Astrocyte of the spinal cord (primary cell): ENCODE measurements at places on chromosomes 16 and 17.

- DNase-seq: no peak
Measured at GRCh38 chr17:66720567-66720966, 114.3 kb upstream of the CACNG5 start.

- DNase-seq: no peak
Measured at GRCh38 chr16:6008670-6009069, 911.1 kb upstream of the EEF2KMT start.

- no peak for DNase-seq
Measured at GRCh38 chr16:88785106-88785924, at the start of gene PIEZO1. Gene PIEZO1, minus strand, starts transcription at chr16:88785220. Its CDS starts 256 bp downstream, at chr16:88784964.

DNA sequence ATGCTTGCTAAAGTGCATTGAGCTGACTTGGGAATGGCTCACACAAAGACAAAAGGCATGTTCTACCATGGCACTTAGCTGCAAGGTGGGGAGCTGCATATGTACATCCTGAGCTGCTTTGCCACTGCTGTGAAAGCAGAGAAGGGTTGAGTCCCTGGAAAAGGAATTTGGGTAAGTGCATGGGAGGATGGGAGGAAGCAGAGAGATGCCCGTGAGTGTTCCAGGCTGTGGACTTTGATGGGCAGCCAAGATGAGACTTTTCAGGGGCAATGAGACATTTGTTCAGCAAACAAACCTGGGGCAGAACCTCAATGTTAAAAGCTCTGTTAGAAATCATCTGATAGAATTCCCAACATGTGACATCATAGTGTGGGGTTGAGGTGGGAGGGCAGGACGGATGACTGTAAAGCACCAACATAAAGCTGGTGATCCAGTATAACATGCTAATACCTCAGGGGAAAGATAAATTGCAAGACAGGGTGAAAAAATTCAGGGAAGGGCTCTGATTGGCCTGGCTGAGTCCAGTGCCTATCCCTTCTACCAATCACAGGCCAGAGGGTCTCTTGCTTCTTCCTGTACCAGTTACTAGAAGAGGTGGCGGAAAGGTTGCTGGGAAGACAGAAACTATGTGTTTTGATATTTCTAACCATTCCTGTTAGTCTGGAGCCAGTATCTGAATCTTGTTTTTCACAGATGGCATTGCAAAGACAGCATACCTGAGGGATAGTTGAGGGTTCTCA, 163.2 kb downstream of the UTP18 start:
- DNase-seq: no peak

GRCh38 chr17:17931159-17931558, 41.0 kb downstream of the TOM1L2 start:
- DNase-seq: no peak

- DNase-seq: no peak
Measured at GRCh38 chr16:2702871-2703745, 16.9 kb downstream of the PRSS27 start.

- peak; percentile 30 for DNase-seq
Measured at GRCh38 chr17:30273373-30273772, 18.4 kb downstream of the BLMH start.

DNA sequence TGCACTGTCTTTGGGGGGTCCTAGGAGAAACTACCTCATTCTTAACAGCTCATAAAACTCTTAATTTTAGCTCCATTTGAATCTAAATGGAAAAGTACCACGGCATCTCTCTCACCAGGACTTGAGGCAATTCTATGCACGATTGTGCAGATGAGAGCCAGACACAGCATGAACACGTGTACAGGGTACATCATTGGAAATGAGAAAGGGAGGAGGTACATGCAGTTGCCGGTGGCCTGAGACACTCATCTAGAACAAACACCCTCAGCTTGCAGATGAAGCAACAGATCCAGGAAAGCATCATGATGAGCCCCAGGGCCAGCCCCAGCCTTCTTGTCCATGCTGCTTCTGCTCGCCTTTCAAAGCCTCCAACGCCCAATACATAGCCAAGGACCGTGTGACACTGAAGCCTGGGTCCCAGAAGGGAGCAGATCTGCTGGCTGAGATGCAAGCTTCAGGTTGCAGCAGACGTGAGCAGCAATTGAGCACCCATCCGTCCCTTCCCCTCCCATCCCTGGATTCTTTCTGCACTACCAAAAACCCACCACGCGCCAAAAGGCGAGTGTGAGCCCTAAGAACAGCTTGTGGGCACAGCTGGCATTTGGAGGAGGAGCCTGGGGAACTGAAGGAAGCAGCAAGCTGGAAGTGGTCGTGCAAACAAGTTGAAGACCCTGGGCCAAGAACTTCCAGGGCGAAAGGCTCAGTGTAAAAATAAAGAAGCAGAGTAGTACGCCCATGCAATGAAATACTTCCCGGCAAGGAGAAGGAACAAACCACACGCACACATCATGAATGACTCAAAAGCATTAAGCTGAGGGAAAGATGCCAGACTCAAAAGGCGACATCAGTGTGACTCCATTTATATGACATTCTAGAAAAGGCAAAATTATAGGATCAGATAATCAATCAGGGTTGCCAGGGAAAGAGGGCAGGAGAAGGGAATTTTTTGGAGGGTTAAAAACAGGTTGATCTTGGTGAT, 7.3 kb upstream of the RCVRN start:
- no peak for DNase-seq

DNA sequence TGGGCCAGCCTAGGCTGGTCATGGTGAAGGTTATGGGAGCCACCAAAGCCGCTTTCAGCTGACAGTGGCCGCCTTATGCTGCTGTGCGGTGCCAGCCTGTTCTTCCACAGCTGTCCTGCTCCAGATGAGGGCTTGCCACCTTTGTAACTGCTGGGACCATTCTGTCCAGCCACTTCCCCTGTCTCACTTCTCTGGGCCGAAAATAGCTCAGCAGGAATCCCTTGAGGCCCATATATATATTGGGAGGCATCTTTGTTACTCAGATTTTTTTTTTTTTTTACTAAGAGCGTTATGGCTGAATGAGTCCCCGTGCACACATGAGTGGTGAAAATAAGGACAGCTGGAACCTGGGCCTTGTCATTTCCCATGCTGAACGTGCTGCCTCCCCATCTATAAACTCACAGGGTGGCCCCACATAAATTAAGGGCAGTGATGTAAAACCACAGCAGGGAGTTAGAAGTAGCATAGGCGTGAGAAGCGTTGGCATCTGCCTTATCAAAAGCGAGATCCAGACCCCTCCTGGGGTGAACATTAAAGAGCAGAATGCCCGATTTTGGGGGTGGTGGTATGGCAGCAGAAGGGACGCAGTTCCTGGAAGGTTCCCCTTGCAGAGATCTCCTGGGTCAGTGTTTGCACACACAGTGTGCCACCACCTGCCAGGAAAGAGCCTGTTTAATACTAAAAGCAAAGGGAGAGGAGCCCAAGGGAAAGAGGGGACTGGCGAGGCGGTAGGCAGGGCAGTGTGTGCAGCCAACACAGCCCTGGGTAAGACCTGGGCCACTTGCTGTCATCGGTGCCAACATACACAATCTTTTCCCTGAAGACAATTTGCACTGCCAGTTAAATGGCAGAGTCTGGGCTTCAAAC, 57.8 kb downstream of the USP43 start:
- DNase-seq: no peak

DNA sequence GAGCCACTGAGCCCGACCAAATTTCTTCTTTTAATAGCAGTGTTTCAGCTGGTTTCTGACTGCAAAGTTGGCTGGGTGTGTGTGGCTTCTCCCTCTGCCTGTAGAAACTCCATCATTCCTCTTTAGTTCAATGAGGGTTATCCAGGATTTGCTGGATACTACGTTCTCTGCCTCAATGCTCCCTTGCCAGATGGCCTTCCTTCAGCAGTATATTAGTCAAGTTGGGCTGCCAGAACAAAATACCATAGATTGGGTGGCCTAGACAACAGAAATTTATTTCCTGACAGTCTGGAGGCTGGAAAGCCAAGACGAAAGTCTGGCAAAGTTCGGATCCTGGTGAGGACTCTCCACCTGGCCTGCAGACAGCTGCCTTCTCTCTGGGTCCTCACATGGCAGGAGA, 103.7 kb downstream of the NOG start:
- no peak for DNase-seq

DNA sequence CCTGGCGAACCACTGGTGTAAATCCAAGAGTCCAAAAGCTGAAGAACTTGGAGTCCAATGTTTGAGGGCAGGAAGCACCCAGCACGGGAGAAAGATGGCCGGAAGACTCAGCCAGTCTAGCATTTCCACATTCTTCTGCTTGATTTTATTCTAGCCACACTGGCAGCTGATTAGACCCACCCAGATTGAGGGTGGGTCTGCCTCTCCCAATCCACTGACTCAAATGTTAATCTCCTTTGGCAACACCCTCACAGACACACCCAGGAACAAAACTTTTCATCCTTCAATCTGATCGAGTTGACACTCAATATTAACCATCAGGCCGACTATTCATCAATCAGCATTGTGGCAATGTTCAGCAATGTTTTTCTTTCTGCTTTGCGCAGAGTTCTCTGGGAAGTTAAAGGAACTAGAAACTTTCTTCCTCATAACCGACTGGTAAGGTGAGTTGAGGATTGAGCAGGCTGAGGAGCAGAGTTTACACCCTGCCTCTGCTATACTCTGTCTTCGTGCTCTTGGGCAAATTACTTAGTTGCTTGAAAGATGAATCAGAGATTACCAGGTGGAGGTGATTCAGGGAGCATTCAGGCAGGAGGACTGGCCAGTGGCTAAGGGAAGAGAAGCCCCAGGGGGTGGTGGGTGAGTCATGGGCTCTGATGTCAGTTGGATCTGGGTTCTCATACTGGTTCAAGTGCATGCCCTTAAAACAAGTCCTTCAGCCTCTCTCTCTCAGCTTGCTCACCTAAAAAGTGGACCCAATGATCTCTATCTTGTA, 28.2 kb upstream of the BRD7 start:
- peak; percentile 72 for DNase-seq

GRCh38 chr16:76900285-76901263, 290.4 kb upstream of the MON1B start:
- DNase-seq: no peak

DNA sequence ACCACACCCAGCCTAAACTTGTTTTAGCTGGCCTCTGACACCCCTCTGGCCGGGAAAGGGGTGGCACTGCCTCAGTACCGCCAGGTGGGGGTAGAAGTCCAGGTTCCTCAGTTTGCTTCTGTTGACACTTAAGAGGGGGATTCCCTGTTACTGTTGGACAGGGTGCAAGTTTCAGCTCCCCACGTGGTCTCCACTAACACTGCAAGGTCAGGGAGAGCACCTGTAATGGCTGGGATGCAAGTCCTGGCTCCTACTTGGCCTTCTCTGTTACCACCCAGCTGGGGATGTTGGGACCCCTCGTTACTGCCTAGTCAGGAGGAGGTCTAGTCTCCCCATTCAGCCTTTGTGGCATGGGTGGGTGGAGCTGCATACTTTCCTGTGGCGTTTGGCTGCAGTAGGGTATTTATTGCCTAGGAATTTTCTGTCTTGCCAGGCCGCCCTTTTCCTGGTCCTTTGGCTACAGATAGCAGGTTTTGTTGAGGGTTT, 10.6 kb upstream of the MFAP4 start:
- DNase-seq: no peak

GRCh38 chr16:66542396-66542795, 7.5 kb downstream of the TK2 start:
- DNase-seq: no peak

DNA sequence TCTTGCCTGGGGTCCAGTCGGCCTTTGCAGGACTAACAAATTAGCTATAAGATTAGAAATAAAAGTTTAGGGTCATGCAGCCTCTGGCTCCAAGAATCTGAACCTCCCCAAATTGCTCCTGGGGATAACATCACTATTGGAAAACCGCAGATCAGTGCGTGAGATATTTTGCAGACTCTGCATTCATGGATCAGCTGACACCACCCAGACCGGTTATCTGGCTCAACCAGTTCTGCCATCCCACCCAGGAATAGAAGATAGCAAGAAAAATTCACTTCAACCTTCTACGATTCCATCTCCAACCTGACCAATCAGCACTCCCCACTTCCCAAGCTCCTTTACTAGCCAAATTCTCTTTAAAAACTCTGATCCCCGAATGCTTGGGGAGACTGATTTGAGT, 4.3 kb upstream of the PGS1 start:
- DNase-seq: no peak

GRCh38 chr16:53805113-53805512, 101.2 kb downstream of the FTO start:
- no peak for DNase-seq

DNA sequence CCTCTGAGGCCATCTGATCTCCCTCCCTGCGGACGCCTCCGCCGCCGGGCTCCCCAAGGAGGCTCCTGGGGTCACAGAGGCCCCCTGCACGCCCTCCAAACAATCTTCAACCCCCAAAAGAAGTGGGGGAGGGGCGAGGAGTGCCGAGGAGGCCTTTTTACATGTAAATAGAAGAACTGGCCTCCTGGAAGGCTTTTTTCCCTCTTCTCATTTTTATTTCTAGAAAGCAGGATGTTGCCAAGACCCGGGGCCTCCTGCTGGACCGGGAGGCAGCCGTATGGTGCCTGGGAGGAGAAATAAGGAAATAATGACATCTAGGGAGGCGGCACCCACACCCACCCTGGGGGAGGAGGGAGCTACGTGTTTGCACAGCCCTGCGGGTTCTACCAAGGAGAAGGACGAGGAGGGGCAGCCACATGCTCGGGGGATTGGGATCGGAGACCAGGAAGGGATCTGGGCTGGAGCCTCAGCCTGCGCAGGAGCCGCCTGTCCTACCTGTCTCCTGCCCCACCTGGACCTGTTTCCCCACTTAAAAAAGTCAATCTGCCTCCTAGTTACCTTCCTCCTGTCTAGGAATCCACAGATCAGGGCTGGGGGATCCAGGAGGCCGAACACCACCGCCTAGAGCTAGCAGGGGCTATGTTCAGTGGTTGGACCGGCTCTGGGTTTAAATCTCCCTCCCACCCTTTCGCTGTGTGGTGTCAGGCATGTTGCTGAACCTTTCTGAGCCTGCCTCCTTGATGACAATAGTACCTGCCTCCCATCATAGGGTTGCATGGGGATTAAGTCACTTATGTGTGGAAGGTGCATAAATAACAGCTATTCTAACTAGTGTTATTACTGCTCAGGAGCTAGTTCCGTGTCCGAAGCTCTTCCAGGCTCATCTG, 175.7 kb upstream of the GSE1 start:
- DNase-seq: no peak

DNA sequence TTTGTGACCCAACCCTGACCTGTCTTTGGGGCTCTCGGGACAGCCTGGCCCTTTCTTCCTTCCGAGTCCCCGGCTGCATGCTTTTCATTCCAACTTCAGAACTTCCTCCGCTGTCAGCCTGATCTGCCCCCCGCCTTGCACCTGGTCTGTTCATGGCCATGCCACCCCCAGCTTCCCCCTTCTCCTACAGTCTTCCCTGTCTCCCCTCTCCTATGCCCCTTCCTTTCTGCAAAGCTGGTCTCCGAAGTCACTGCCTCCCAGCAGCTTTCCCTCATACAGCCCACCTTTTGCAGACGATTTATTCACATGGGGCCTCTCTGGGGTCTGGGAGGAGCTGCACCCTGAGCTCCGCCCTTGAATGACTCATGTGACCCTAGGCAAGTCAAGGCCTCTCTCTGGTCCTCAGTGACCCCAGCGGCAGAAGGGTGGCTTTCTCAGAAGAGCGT, 47.1 kb upstream of the SDK2 start:
- DNase-seq: no peak

- peak; percentile 59 for DNase-seq
Measured at GRCh38 chr16:56506941-56507340, 12.9 kb downstream of the BBS2 start.

- no peak for DNase-seq
Measured at GRCh38 chr17:55585629-55586028, 74.4 kb upstream of the SMIM36 start.

GRCh38 chr17:49312722-49313121, 49.3 kb downstream of the ZNF652 start:
- no peak for DNase-seq

GRCh38 chr16:85673529-85674417, 15.0 kb downstream of the GINS2 start:
- peak; percentile 22 for DNase-seq
